Activated naive CD4-positive, alpha-beta T cell treated with anti-CD3 and anti-CD28 coated beads for 36 hours (primary cell): ENCODE measurements at places on chromosomes 1 and 21. TPM values are rescaled to one million over a fixed set of nuclear protein-coding genes. Genes with fewer than 3 reads are reported as not detected.

DNA sequence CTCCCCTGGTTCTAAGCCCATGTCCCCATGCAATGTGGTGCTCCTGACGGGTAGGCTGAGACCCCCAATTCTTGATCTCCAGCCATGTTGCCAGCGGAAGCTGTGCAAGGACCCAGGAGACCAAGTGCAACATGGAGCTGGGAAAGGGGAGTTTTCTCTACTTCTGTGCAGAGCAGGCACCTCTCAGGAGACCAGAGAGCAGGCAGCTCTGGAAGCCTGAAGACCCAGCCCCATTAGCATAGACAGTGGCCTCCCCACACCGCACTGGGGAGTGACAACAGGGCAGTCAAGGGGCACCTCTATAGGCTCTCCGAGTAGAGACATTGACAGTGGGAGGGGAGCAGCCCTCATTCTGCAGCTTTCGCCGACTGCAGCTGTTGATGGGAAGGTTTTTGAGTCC, 410.2 kb downstream of the MATN1 start:
- DNase-seq: no peak

- DNase-seq: no peak
These were observed 166.1 kb upstream of the ZC3H12A start for GRCh38 chr1:37308031-37308960.

GRCh38 chr1:109241344-109241743, 8.0 kb upstream of the CELSR2 start:
- no peak for DNase-seq

C1orf167 gene
- total RNA-seq: not detected
